RWPE2 (cell line): ENCODE measurements at places on chromosomes 7 and 10.

DNA sequence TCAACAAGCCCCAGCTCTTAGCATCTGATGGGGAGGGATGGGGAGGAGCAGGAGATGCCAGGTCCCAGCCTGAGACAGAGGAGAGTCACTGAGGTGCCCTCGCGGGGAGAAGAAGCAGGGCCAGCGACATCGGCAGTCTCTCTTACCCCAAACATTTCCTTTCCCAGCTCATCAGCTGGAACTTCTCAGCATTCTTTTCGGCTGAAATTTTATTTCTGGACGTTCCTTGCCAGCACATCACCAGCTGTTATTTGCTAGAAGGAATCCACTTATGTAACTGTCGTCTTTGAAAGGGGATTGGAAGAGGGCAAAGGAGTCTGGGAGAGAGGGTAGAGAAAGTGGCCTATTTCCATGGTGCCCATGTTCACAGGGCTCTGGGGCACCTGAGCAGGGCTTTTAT is 101.0 kb upstream of the SHH start:
- no peak for DNase-seq

DNA sequence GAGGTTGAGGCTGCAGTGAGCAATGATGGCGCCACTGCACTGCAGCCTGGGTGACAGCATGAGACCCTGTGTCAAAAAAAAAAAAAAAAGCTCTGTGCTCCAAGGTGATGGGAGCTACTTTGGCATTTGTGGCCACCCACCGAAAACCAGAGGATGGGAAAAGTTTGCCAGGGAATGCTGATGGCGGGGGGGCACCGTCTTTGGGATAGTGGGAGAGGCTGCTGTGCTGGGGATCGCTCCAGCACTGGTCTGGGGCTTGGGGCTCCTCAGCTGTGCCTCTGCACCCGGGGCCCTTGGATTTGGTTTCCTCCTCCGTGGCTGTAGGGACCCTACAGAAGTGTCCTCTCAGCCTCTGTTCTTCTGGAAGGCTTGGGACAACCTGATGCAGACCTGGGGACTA is 11.7 kb upstream of the RAMP3 start:
- DNase-seq = peak; percentile 38

DNA sequence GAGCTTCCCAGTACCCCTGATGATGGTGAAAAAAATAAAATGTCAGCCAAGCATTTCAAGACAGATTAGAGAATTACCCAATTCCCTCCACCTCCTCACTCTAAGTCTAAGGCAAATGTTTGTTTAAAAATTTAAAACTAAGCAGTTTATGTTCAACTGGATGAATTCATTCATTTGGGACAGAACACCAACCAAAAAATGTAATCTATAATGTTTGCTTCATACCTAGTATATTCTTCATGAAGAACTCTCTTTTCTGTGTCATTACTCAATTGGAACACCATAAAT is 325.7 kb upstream of the BMPER start:
- no peak for DNase-seq

DNA sequence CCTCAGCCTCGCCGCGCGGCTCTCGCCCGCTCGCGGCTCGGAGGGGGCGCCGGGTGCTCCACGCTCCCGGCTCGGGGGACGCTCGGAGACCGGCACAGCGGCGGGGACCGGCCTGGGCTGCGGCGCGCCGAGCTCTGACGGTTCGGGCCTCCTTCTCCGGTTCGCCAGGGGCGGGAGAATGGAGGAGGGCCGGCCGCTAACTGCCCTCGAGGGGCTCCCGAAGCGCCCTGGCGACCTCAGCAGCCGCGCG is 232 bp upstream of the GRID1 start:
- peak; percentile 45 for DNase-seq

- peak; percentile 51 for DNase-seq
Measured at GRCh38 chr10:133420579-133420978, 3.8 kb downstream of the SPRN start.

GRCh38 chr10:32893434-32893833 is 64.6 kb downstream of the ITGB1 start:
- no peak for DNase-seq

GRCh38 chr7:141511316-141511675 is 39.9 kb upstream of the AGK start:
- no peak for DNase-seq

DNA sequence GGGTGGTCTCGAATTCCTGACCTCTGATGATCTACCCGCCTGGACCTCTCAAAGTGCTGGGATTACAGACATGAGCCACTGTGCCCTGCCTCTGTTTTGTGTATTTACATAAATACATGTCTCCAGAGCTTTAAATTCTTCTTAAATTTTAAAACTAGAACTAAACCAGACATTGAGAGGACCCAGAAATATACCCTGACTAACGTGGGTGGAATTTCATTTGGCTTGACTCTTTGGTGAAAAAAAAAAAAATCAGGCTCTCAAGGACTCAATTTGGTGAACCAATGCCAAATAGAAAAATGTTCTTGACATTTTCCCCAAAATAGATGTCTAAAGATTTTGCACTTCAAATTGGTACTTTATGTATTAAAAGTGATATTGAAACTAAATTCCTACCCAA is 16.6 kb upstream of the FAS start:
- DNase-seq = no peak

DNA sequence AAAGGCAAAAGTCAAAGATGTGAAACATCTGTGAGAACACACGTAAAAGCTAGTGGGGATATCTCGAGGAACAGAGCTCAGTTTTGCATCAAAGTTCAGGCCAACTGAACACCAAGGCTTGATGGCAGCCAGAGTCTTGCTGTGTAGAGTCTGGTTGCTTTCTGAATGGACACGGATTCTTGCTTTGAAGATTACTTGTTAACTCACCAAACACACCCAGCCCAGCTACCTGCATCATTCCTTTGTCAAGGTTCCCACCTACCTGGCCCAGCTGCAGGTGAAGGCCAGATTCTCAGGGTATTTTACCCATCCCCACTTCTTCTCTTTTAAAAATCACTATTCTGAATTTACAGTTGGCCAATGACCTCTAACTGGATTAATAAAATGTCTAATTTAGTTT is 174.4 kb upstream of the PHYHIPL start:
- DNase-seq = no peak

GRCh38 chr7:120180221-120180620 is 92.8 kb upstream of the KCND2 start:
- no peak for DNase-seq

- no peak for DNase-seq
Measured at GRCh38 chr10:102775935-102776669, 32.4 kb downstream of the WBP1L start.

GRCh38 chr7:154836021-154836448 is 166.9 kb downstream of the PAXIP1 start:
- no peak for DNase-seq

DNA sequence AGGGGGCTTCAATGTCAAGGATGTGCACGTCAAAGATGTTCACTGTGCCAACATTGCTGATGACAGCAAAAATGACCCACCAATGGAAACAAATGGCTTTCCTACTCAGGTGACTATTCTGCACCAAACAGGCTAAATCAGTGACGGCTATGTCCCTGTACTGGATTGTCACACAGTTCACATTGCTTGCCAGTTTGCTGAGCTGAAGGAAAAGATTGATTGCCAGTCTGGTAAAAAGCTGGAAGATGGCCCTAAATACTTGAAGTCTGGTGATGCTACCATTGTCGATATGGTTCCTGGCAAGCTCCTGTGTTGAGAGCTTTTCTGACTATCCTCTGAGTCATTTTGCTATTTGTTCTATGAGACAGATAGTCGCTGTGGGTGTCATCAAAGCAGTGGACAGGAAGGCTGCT is 202.2 kb upstream of the ETV1 start:
- no peak for DNase-seq

DNA sequence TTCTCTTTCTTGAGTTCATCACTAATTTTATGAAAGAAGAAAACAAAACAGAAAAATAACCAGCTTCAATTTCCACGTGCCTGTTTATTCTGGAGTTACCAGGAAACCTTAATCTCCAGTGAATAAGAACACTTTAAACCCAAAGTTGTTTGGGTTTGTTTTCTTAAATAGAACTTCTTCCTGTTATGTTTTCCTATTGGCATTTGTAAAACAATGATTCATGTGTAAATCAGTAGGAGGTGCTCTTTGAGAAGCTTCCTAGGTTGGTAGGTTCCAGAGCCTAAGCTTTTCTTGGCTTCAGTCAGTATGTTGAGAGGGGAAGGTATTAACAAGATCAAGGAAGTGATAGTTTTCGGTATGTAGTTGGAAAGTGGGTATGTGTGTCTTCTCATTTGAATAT is 119.0 kb downstream of the BICC1 start:
- DNase-seq = no peak

GRCh38 chr10:130300608-130301020 is 164.4 kb downstream of the GLRX3 start:
- DNase-seq = no peak

GRCh38 chr10:53977267-53977666 is 823.8 kb downstream of the PCDH15 start:
- DNase-seq = no peak

- DNase-seq = no peak
Measured at GRCh38 chr10:114825513-114826253, 4.1 kb downstream of the FHIP2A start.

DNA sequence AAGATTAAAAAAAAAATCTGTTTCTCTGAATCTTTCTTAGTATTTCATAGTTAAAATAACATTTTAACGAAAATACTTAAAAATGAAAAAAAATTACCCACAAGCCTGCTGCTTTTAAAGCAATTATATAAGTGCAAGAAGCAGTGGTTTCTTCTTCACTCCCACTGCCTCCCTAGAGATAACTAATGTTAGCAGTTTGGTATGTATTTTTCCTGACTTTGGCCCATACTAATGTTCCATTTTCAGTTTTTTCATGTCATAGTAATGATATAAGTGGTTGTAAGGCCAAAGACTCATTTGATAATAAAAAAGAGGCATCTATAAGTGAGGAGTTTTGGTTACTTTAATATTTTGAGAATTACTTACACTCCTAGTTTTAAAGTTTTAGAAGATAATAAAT is 24.3 kb upstream of the LAMB1 start:
- DNase-seq = no peak

GRCh38 chr7:112533591-112533990 is 52.8 kb downstream of the LSMEM1 start:
- DNase-seq = no peak

GRCh38 chr10:126458466-126458865 is 70.2 kb upstream of the ADAM12 start:
- DNase-seq = no peak

DNA sequence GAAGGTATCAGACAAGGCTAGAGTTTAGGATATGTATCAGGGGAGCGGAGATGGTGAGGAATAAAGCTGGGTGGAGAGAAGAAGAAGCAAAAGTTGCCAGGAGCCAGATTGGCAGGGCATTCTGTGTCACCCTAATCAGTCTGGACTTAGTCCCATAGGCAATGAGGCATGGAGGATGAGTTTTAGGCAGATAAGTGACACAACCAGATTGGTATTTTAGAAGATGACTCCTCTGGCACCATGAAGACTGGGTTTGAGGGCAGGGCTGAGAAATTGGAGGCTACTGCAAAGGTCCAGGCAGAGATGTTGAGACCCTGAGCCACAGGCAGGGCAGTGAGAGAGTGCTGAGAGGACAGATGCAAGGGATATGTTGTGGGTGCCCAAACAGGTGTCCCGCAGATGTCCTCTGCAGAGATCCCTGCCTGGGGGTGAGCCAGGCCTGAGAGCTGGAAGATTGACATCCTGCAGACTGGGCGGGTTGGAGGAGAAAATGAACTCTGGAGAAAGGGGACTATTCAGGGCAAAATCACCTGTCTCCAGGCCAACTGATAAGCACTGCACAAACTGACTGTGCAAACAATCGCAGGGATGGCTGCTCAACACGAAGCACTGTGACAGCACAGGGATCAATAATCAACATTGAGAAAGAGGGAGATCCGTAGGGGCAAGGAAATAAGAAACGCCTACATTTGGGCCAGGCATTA is 11.9 kb upstream of the HABP2 start:
- no peak for DNase-seq

GRCh38 chr10:34916314-34916713 is 101.2 kb upstream of the PARD3 start:
- DNase-seq = no peak

- DNase-seq = no peak
Measured at GRCh38 chr7:148083448-148083847, 507.1 kb upstream of the C7orf33 start.

GRCh38 chr7:32559480-32559879 is 64.2 kb downstream of the AVL9 start:
- DNase-seq = no peak

DNA sequence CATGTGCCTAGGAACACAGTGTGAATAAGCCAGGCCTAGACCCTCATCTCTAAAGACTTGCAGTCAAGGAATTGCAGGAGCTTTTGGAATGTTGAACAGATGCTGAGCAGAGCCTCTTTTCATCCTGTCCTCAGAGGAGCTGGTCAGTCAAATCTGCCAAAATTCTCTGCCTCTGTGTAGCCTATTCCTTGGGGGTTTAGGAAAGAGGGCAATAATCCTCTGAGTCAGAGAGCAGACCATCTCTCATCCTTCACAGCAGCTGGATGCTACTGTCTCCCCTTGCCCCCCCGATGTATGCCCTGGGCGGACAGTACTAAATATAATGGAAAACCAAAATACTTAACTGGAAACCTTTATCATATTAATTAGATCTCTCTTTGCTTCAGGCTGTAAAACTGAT is 52.6 kb downstream of the BICC1 start:
- DNase-seq = no peak

DNA sequence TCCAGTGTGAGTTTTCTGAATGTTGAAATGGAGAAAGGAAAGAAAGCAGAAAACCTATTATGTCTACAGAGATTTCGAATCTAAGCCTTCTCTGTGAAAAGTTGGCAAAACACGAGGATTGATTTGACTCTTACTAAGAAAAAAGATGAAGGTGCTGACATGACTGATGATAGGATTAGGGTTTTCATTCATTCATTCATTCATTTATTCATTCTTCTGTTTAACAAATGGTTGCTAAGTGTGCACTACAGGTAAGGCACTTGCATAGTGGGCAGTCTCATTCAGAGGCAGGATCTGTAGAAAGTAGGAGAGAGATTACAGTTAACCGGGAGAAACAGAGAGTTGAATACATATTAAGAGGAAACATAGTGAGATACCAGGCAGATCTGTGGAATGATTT is 137.1 kb downstream of the ZNF365 start:
- no peak for DNase-seq

- DNase-seq = no peak
Measured at GRCh38 chr10:86354761-86355540, 11.6 kb downstream of the GRID1 start.

GRCh38 chr7:29194594-29195427 is at the start of gene CHN2:
Gene CHN2 (plus strand): TSS chr7:29194775.
- DNase-seq = peak; percentile 64

DNA sequence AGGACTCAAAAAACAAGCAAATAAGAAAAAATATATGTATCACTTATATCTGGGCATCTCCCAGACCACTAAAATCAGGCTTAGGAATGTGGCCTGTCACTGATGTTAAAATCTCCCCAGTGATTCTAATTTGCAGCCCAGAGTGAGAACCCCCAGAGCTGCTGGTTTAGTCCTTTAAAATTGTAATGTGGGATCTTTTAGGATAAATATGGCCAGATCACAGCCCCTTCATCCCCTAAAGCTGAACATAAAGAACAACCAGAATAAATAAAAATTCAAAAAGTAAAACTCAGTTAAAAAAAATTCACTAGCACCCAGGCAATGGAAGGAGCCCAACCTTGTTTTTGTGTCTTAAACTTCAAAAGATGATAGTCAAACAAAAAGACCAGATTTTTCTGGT is 46.4 kb upstream of the MTURN start:
- DNase-seq = no peak

GRCh38 chr10:112345743-112346142 is 28.2 kb upstream of the ACSL5 start:
- DNase-seq = no peak

- no peak for DNase-seq
Measured at GRCh38 chr7:28808796-28809533, 149.2 kb downstream of the TRIL start.
